ENCODE measurements at places on chromosomes 1 and 21.

- peak; percentile 23 for DNase-seq
Measured at GRCh38 chr1:94925561-94926125, 1.3 kb downstream of the CNN3 start.

DNA sequence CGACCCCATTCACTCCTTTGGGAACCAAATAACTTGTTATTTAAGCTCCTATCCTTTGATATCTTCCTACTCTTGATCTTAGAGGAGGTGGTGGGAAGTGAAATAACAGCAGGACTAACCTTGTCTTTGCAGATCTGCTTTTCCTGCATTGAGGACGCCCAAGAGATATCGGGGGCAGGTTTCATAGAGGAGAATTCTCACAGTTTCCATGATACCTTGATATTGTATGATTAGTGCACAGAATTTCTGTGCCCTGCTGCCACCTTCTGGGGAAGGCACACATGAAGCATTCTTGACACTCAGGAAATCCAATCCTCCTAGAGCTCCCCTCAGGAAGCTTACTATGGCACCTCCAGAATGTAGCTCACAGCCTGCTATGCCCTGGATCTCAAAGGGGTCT lies 1.6 kb downstream of the CD1B start:
- no peak for DNase-seq

DNA sequence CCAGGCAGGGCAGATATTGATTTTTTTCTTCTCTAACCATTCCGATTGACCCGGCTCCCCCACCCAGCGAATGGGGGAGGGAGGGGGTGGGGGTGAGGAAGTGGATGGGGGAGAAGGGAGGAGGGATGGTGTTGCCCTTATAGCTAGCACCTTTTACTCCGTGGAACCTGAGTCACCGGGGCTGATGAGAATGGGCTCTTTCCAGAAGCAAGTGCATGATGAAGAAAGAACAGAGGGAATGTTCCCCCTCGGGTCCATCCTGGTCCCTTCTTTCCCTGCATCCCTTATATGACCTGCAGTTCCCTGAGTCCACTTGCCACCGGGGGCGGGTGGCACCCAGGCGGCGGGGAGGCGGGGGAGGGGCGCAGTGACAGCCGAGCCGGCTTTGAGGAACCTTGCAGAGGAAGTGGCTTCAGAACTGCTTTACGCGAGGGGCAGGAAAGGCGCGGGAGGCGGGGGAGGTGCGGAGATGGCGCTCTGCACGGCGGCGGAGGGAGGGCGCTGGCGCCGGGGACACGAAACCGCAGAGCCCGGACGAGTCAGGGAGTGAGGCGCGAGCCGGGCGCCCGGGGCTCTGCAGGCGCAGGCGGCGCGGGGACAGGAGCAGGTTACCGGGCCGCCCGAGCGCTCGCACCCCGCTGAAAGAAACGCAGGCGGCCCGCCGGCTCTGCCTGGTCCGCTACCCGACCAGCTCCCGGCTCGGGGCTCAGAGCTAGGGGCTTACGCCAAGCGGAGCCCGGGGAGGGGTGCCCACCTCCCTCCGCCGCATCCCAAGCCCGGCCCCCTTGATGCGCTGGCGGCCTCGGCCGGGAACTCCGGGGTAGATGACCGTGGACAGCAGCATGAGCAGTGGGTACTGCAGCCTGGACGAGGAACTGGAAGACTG lies 49.7 kb downstream of the RASSF5 start:
- DNase-seq: peak; percentile 89

GRCh38 chr1:47705517-47706130 lies 267.8 kb downstream of the FOXD2 start:
- DNase-seq: no peak

- no peak for DNase-seq
Measured at GRCh38 chr21:45372732-45373355, 32.1 kb upstream of the COL18A1 start.

DNA sequence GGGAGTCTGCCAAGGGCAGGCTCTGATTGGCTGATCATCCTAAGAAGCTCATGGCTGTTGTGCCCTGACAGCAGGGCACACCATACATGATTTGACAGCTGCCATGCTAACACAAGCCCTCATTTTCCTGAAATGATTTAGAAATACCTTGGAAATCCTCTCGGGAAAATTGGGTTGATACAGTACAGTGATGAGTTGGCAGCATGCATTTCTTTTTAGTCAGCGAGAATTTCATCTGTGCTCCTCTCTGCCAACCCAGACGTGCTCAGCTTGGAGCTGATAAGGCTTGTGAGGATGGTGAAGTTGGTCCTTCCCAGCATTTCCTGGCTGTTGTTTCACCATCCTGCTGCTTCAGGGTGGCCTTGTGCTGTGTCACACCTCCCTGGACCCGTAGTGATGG lies 22.6 kb upstream of the KCNQ4 start:
- no peak for DNase-seq

- DNase-seq: no peak
Measured at GRCh38 chr21:29829564-29830275, 110.1 kb downstream of the GRIK1 start.

GRCh38 chr1:68338081-68338480 lies 105.8 kb upstream of the WLS start:
- no peak for DNase-seq

DNA sequence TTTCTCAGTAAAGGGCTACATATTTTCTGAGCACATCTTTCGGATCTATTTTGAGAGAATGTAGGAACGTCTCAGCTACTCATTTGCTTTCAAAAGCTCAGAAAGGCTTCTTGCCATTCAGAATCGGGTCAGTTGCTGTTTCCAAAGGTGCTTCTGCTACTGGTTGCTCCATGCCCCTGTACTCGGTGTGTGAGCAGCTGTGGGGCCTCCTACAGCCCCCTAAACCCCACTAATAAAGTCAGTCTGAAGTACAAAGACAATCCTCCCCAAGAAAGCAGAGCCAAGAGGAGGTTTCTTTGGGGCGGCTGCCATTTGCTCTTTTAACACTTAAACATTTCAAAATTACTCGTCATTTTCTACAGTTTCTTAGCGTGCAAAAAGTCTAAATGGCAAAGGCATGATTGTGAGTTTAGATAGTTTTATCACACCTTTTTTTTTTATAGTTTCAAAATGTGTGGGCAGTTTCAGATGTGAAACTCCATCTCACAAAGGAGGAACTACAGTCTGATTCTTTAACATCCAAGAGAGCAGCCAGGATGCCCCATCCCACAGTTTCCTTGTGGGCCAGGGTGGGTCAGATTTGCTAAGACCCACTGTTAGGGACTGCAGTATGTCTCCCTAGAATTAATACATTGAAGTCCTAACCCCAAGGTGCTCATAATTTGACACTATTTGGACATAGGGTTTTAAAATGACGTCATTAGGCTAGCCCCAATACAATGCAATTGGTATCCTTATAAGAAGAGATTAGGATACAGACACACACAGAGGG lies 4.1 kb downstream of the RUNX1 start:
- DNase-seq: no peak

DNA sequence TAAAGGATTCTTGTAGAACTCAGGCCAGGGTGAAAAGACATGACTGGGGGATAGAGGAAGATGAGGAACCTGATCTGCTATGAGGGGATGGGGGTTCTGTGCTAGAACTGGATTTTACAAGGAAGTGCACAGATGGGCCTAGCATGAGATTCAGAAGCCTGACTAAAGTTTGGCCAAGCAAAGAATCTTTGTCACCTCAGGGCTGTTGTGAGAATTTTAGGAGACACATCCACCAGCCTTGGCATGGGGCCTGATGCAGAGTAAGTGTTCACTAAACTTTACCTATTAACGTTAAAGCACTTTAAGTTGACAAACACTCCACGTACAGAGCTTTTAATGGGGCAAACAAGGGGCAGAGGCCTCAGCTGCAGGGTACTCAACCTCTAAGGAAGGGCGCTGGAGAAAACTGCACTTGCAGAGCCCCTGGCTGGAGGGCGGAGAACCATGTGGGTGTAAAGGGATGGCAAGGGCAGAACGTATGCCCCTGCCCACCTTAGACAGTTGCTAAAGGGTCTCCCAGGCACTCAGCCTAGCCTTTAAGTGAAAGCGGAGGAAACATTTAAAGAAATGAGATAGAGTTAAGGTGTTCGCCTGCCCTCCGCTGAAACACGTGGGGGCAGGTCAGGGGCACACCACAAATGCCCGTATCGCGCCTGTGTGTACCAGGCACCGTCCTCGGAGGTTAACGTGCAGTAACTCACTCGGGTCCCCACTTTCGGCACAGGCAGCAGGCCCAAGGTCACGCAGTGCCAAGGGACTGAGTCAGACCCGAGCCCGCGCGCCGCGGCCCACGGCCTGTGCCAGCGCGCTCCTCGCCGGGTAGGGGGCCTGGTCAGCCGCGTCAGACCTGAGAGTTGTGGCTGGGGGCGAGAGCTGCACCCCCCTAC lies 990 bp upstream of the MRPS6 start:
- peak; percentile 40 for DNase-seq

GRCh38 chr1:222767152-222767571 lies 30.2 kb downstream of the FAM177B start:
- no peak for DNase-seq

GRCh38 chr1:65104854-65105534 lies 43.0 kb upstream of the AK4 start:
- DNase-seq: no peak

DNA sequence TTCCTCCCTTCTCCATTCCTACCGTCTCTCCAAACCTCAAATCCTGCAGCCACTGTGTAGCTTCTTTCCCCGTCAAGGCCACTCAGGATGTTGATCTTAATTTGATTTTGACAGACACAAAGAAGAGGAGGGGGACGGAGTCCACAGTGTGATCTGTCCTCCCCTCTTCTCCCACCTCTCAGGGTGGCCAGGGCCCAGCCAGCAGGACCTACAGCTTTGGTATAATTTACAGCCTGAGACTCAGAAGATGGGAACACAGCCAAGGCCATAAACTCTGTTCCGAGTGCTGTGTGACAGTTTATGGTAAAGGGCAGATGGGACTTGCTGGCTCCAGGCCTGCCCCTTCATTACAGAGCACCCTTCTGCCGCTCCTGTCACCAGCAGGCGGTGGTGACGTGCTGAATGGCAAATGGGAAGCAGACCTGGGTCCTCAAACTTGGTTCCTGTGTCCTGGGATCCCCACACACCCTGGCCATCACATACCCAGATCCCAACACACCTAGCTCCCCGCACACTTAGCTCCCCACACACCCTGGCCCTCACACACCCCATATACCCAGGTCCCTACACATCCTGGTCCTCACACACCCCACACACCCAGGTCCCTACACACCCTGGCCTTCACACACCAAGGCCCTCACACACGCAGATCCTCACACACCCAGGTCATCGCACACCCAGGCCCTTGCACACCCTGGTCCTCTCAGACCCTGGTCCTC lies 71.6 kb downstream of the CD2 start:
- DNase-seq: no peak

GRCh38 chr1:66502086-66502485 lies 31.9 kb upstream of the SGIP1 start:
- DNase-seq: no peak

DNA sequence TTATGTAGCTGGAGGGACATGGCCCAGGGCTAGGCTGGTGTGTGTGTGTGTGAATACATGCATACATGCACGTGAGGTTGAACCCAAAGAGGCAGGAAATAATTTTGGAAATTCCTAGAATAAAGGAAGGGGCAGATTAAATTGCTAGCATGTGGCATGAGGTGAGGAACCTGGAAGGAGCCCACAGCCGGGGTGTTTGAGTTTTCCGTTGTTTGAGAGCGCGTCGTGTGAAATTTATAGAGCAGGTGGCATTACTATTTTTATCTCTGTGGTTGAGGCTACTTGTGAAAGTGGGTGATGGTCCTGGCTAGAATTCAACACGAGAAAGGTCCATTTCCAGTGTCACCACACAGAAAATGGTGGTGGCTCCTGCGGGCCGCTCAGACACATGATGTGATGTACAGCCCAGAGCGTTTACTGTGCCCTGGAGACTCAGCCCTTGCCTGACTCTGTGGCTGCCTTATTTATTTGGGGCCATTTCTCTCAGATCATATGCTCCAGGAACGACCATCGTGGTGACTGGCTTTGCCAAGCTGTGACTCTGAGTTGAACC lies 48.0 kb downstream of the BACE2 start:
- no peak for DNase-seq

DNA sequence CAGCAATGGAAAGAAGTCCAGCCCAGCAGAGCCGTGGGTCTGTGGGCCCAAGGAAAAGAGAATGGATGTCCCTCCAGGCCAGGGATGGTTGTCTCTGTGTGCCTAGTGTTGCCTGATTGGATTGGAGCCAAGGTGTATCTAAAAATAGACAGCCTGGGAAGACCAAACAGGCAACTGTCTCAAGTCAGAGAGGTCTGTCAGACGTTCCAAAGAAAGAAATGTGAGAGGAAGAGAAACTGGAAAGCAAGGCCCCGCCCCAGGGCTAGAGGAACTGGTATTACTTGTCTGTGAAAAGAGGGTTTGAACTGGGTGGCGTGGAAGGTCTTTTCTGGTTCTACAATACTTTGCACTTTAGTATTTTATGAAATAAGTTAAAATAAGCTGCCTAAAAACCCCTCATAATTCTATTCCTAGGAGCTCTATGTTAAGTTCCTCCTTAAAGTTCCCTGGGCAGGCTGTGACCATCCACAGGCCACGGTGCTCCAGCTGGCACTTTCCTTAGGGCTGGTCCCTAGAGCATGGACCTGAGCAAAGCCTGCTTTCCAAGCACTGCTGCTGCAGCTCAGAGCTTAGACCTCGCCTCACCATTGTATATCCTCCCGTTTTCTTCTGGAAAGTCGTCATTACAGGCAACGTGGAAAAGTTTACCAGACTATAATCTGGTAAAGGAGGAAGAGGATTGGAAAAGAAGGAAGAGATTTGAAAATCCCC lies 151.6 kb downstream of the DISC1 start:
- no peak for DNase-seq

DNA sequence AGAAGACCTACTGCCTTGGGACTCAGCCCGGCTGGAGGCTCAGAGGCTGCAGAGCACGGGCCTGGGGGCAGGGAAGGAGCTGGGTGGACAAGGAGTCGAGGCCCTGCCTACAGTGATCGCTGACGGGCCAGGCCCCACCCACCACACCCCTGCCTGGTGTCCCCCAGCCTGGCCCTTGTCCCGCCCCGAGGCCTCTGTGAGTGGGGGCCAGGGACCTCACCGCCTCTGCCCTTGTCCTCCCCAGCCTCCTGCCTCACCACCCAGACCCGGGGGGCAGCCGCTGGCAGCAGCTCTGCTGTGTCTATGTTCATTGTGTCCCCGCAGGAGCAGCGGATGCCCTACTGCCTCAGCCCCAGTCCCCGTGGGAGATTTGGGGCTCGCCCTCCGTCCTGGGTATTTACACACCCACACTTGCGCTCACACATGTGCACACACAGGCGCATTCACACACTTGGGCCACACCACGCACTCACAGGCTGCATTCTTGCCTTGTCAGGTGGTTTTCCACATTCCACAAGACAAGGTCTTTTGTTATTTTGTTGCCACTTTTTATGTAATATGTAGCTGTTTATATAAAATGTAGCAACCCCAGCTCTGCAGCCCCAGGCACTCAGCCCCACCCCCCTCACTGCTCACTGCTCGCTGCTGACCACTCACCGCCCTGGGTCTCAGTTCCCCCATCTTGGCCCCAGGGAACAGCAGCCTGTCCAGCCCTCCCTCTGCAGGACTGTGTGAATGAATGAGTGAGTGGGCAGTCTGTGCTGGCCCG lies 7.3 kb downstream of the PFKL start:
- DNase-seq: no peak

DNA sequence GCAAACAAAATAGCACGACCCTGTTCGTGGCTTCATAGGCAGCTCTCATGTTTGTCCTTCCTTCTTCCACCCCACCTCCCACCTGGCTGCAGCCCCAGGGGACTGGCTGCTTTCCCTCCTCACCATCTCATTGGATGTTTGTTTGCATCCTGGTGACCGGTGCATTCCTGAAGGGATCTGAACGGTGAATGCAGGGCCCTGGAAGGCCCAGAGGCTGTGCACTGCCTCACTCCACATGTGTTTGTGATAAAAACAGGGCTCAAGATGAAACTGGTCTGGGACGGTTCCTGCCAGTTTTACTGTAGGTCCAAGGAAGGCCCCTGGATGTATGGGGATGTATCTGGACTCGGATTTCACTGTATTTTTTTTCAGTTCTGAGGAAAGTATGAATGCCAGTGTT lies 42.8 kb downstream of the CNN3 start:
- DNase-seq: no peak

Data from stimulated activated naive CD4-positive, alpha-beta T cell (primary cell).